Stimulated activated CD4-positive, alpha-beta T cell treated with anti-CD3 and anti-CD28 coated beads, TNF-alpha, amount 100 ng/mL, for 1 hour (primary cell): ENCODE measurements at places on chromosomes 2 and 18.

DNA sequence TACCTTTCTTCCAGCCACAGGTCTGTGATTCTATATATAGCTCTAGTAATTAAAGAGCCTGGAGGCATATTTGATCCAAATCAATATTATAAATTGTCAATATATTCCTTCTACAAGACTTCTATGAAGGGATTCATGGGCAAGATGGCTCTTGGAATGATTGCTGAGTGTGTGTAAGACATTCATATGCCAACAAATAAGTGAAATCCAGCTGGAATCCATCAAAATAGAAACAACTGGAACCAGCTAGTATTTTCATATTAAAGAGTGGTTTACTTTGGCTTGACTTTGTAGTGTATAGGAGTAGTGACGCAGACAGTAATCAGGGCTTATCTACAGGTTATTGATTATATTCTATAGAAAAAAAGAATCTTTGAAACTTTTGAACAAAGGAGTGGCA is 83.4 kb downstream of the CALCRL start:
- DNase-seq, result no peak

DNA sequence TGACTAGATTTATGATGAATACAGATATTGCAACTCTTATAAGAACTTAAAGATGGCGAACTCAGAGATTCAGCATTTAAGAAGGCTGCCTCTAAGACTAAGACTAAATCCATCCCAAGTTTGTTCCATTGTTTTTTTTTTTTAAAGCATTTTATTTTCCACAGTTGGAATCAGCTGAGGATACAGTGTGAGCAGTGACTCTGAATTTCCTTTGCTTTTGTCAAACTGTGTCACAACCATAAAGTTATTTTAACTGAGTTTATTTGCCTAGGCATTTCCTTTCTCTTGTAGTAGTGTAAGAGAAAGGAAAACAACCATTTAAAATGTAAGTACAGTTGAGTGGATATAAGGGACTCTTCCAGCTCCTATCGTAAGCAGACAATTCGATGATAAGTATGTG is 63.9 kb downstream of the ZEB2 start:
- DNase-seq, result no peak

GRCh38 chr2:1870431-1870830 is 126.1 kb upstream of the PXDN start:
- DNase-seq, result no peak

GRCh38 chr2:96602330-96602823 is 35.7 kb downstream of the KANSL3 start:
- no peak for DNase-seq

DNA sequence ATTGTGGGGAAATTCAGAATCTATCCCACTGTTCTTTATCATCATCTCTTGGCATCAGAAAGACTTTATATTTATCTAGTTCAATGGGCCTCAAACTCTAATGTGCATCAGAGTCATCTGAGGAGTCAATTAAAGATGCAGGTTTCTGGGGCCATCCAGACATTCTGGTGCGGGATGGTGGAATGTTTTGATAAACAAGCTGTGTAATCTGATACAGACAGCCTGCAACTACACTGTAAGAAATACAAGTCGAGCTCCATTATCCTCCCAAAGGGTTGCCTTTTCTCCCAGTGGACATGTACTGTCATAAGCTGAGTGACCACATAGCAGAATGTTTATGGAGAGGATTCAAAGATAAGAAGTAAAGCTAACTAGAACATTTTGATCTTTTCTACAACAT is 515.3 kb upstream of the DCC start:
- no peak for DNase-seq

GRCh38 chr2:54999182-54999581 is 51.1 kb downstream of the RTN4 start:
- DNase-seq, result no peak

GRCh38 chr2:164810843-164811242 is 30.8 kb downstream of the COBLL1 start:
- no peak for DNase-seq

GRCh38 chr2:239129147-239129920 is 271.5 kb downstream of the HDAC4 start:
- DNase-seq, result no peak

DNA sequence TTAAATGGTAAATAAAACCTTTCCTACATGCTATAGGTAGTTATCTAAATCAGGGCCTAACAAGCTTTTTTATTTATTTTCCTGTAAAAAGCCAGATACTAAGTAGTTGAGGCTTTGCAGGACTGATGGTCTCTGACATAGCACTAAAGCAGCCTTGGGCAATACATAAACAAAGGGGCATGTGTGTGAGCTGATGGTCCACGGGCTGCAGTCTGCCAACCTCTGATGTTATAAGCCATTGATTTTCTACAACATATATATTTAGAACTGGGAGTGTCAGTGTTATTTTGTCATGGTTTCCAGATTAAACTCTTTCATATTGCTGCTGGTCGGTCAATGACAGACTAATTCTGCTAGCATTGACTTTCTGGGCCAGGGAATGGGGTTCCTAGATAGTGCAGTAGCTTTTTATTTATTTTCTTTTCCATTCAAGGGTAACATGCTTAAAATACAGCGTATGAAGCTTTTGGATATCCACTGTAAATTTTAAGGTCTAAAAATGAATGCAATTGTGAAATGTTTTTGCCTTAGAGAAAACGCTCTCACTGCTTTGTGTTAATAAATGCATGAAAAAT is 134.0 kb downstream of the NEDD4L start:
- no peak for DNase-seq

GRCh38 chr18:24546307-24546706 is 85.9 kb downstream of the HRH4 start:
- DNase-seq, result no peak

DNA sequence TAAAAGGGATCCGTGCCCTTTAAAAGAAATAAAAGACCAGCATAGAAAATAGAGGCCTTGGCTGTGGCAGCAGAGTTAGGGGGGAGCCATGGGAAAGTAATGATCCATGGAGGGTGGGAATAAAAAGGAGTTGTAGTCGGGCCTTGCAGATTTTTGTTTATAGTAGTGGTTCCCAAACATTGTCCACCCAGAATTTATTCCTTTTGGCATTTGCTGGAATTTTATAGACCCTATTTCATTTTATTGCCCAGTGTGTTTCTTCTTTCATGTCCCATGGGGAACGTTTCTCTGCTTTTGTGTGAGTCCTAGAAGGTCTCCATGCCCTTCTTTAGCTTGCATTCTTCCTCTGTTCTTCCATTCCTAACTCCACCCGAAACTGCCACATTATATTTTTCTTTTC is 222.2 kb downstream of the LTBP1 start:
- no peak for DNase-seq

GRCh38 chr18:23738151-23738550 is 48.9 kb downstream of the LAMA3 start:
- no peak for DNase-seq

GRCh38 chr18:74290794-74291471 is 830 bp downstream of the CYB5A start:
- DNase-seq, result no peak
